IMR-90 (cell line): ENCODE measurements at places on chromosomes 13 and 19. TPM values are rescaled to one million over a fixed set of nuclear protein-coding genes. Genes with fewer than 3 reads are reported as not detected.
A peak's percentile ranks its signal among the peaks of the same experiment; 100 is the strongest.

DNA sequence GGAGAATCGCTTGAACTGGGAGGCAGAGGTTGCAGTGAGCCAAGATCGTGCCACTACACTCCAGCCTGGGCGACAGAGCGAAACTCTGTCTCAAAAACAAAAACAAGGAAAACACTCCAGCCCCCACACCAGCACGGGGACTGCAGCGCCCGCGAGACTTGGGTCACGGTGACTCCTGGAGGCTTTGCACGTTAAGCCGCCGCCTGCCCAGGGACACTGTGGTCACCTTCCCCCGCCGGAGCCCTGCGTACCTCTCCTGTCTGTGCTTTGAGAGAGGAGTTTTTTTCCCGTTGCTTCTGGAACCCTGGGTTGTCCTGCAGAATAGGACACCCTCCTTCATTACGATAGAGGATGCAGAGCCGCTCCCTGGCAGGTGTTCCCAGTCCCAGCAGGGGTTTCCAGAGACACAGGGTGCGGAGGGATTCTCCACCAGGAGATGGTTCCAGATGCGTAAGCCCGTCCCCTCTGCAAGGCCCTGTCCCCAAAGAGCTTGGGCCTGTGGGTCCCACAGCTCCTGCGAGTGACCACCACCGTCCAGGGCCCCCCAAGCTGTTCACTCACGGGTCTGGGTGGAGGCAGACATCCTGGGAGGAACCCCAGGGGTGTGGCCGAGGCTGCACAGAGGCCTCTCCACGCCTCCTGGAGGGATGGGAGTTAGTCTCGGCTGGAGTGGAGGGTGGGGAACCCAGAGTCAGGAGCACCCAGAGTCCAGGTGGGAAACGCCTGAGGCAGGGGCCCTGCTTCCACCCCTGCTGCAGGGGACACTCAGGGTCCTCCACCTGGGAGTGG, 42.8 kb upstream of the NDUFS7 start:
- no peak for DNase-seq
- H3K4me1 ChIP-seq, result no peaks in the 10 kb centered on the region
- H3K4me3 ChIP-seq, result no peak overlapping the region
- H3K36me3 ChIP-seq, result no peaks in the 10 kb centered on the region
- H3K27ac ChIP-seq, result no peak overlapping the region
- peaks cover 16% of the 10 kb centered on the region for H3K27me3 ChIP-seq

DNA sequence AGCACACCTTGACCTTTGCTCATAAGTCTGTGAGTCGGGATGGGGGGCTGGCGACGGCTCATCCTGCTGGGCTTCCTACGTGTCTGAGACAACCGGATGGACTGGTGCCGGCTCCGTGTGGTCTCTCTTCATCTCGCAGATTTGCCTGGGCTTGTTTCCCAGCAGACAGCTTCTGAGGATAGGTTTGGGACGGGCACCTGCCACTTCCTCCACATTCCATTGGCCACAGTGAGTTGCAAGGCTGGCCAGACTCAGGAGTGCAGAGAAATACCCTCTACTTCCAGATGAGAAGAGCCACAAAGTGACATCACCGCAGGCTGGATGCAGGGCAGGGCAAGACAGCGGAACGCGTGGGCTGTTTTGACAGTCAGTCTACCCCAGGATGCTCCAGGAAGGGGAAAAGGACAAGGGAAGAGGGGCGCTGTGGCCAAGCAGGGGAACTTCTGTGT, 48.1 kb downstream of the IRS2 start:
- H3K36me3 ChIP-seq, result no peaks in the 10 kb centered on the region
- H3K27me3 ChIP-seq, result peaks cover 18% of the 10 kb centered on the region
- no peaks in the 10 kb centered on the region for H3K4me1 ChIP-seq
- H3K27ac ChIP-seq, result no peak overlapping the region

GRCh38 chr13:111646456-111646855, 326.0 kb downstream of the TEX29 start:
- H3K27ac ChIP-seq, result no peak overlapping the region
- no peaks in the 10 kb centered on the region for H3K4me1 ChIP-seq
- DNase-seq, result no peak
- H3K36me3 ChIP-seq, result no peaks in the 10 kb centered on the region

DNA sequence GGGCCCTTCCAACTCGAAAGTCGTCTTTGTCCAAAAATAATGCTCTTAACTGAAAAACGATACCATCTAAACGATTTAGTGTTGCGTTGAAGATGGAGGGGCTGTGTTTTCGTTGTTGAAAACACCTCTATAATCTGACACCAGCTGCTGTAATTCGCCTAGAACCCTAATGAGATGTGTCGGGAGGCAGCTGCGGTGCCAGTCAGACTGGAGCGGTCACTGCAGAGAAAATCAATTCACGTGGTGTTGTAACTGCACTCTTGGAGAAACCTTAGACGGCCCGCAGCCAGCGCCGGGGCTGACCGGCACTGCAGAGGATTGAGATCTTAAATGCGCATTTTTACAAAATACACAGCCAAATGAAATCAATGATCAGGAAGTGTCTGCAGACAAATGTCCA, 339.1 kb downstream of the ZNF536 start:
- no peaks in the 10 kb centered on the region for H3K36me3 ChIP-seq
- no peak for DNase-seq
- no peak overlapping the region for H3K4me3 ChIP-seq
- H3K4me1 ChIP-seq, result no peaks in the 10 kb centered on the region
- H3K27ac ChIP-seq, result no peak overlapping the region

DNA sequence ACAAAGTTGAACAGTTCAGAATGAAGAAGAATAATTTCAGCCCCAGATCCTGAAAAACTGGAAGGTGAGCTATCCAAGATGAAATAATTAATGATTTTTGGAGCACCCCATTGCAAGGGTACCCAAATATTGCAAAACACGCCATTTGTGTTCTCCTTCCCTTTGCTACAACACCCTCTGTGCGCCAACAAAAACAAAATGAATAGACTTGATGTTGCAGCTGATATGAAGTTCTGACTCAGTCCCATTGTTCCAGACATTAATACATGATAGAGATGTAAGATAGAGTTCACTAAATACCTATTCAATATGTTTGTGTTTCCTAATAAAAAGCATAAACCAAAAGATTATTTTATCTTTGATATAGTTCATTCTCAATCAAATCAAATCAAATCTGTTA, 287.5 kb upstream of the SOX21 start:
- H3K4me3 ChIP-seq, result no peak overlapping the region
- H3K4me1 ChIP-seq, result no peaks in the 10 kb centered on the region; the same call in 1 of the 2 replicates
- no peak overlapping the region for H3K27ac ChIP-seq
- no peaks in the 10 kb centered on the region for H3K36me3 ChIP-seq
- H3K27me3 ChIP-seq, result peaks cover 19% of the 10 kb centered on the region
- DNase-seq, result no peak

DNA sequence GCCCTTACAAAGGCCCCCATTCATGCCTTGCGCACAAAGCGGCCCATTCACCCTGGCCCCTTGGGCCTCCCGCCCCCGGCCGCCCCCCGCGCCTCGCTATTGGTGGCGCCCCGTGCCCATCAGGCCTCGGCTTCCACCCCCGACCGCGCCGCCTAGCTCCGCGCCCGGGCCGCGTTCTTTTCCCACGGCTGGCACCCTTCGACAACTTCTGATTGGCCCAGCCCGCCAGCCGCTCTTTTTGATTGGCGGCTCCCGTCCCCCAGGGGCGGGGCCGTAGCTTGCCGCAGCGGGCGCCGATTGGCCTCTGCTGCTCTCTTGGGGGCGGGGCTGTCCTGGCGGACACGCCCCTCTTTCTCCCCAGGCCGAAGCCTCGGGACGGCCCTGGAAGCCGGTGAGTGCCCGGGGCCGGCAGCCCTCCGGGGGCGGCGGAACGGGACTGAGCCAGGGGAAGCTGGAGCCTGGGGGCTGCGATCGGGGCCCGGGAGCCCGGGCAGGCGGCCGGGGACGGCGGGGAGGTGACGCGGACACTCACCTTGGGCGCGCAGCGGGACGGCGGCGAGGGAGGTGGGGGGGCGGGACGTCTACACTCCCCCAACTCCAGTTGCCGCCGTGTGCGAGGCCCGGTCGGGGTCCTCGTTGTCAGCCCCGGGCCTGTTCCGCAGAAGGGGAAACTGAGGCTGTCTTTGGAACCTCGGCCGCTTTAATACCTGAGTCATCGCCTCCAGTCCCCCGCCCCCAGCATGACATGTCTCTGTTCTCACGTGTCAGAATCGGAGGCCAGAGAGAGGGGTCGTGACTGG, at the start of gene MYH14:
MYH14 (plus strand) TSS at position 342 of the 800 bp plus-strand sequence. CDS start 6,744 bp downstream, outside the sequence.
- H3K4me3 ChIP-seq, result no peak within 1 kb of the TSS
- peaks cover 3% of the 10 kb centered on the region; the same call in 1 of the 2 replicates for H3K27me3 ChIP-seq
- no peaks in the 10 kb centered on the region for H3K36me3 ChIP-seq

- H3K4me3 ChIP-seq, result no peak overlapping the region
- no peak for DNase-seq
- no peak overlapping the region for H3K27ac ChIP-seq
- H3K27me3 ChIP-seq, result no peaks in the 10 kb centered on the region
Observed at GRCh38 chr13:81874253-81874652, 1533.3 kb upstream of the SPRY2 start.

DNA sequence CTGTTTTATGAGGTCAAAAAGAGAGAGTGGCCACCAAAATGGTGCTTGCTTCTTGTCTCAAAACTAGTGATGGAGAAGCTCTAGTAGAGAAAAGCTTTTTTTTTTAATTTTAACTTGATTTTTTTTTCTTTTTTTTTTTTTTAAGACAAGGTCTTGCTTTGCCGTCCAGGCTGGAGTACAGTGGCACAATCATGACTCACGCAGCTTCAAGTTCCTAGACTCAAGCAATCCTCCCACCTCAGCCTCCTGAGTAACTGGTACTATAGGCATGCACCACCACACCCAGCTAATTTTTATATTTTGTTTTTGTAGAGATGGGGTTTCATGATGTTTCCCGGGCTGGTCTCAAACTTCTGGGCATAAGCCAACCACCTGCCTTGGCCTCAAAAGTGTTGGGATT, 279.0 kb downstream of the TBC1D4 start:
- no peak overlapping the region for H3K27ac ChIP-seq
- peaks cover 5% of the 10 kb centered on the region for H3K27me3 ChIP-seq
- no peaks in the 10 kb centered on the region for H3K4me1 ChIP-seq
- H3K36me3 ChIP-seq, result no peaks in the 10 kb centered on the region
- no peak overlapping the region for H3K4me3 ChIP-seq

GRCh38 chr19:43798546-43799409, 3.5 kb downstream of the LYPD5 start:
- no peak for DNase-seq
- H3K4me1 ChIP-seq, result peaks cover 3% of the 10 kb centered on the region; the same call in 1 of the 2 replicates
- H3K27me3 ChIP-seq, result peaks cover 44% of the 10 kb centered on the region
- no peak overlapping the region for H3K27ac ChIP-seq

- no peaks in the 10 kb centered on the region for H3K27me3 ChIP-seq
- H3K4me1 ChIP-seq, result peaks cover 10% of the 10 kb centered on the region
- no peak overlapping the region for H3K27ac ChIP-seq
- peaks cover 30% of the 10 kb centered on the region for H3K36me3 ChIP-seq
- H3K4me3 ChIP-seq, result peak overlapping the region; percentile 79; the same call in 1 of the 2 replicates
Observed at GRCh38 chr19:55656988-55657747, 2.3 kb downstream of the U2AF2 start.

- H3K36me3 ChIP-seq, result no peaks in the 10 kb centered on the region
- DNase-seq, result peak; percentile 4
- peak overlapping the region; percentile 78; the same call in 1 of the 2 replicates for H3K27ac ChIP-seq
- H3K4me1 ChIP-seq, result peaks cover 28% of the 10 kb centered on the region
Observed at GRCh38 chr13:33644581-33645543, 173.1 kb upstream of the RFC3 start.

GRCh38 chr13:111508902-111509509, 188.6 kb downstream of the TEX29 start:
- H3K27me3 ChIP-seq, result no peaks in the 10 kb centered on the region
- H3K27ac ChIP-seq, result no peak overlapping the region
- no peaks in the 10 kb centered on the region for H3K4me1 ChIP-seq
- no peaks in the 10 kb centered on the region for H3K36me3 ChIP-seq
- no peak for DNase-seq

DNA sequence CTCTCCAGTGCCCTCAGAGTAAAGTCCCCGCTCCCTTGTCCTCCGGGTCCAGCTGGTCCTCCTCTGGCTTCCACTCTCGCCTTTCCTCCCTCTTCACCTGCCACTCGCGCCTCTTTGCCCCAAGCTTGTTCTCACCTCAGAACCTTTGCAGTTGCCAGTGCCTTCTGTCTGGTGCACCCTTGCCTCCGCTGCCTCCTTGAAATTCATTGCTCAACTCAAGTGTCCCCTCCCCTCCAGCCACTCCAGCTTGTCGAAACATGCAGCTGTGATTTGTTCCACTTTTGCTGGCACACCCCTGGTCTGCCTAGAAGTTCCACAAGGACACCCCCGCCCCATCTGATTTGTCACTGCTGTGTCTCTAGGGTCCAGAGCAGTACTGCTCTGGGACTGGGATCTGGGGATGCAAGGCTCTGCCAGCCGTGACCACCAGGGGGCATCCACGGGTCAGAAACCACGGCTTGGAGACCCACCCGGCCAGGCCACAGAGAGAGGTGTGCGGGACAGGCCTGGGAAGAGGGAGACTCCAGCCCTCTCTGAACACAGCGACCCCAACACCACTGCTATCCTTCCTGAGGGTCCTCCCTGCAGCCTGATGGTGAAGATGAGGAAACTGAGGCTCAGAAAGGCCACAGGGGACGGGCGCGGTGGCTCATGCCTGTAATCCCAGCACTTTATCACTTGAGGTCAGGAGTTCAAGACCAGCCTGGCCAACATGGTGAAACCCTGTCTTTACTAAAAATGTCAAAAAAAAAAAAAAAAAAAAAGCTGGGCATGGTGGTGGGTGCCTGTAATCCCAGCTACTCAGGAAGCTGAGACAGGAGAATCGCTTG, 49.9 kb downstream of the AP1M1 start:
- peak; percentile 70 for DNase-seq
- H3K4me1 ChIP-seq, result no peaks in the 10 kb centered on the region; the same call in 1 of the 2 replicates
- H3K4me3 ChIP-seq, result no peak overlapping the region
- H3K27me3 ChIP-seq, result no peaks in the 10 kb centered on the region

DNA sequence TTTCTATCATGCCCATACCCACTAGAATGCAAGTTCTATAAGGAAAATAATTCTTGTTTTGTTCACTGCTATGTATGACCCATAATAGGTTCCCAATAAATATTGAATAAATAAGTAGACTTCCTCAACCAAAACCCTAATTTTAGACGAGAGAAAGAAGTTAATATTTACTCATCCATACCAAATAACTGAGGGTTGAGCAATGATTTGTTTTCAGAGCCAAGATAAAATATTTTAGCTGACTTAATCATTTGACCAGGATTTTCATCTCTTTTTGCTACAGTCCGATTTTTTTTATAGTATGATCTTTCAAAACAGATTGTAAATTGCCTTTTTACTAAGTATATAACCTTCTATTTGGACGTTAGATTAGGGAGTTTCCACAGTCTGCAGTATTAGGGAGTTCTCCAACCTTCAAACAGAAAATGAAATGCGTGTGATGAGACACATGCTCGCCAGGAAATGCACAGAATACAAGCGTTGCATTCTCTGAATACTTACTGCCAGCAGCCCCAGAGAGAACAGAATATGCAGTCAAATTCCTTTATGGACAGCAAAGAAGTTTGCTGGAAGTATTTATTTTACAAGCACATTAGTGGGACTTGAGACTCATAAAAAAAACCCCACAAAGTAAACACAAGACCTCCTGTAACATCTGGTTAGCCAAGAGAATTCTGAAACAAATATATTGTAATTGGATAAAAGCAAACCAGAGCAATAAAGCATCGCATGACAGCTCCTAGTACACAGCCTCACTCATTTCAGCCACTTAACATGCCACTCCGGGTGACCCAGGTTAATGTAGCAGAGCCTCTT, 230.0 kb downstream of the MYO16 start:
- no peaks in the 10 kb centered on the region for H3K27me3 ChIP-seq
- no peaks in the 10 kb centered on the region for H3K36me3 ChIP-seq
- H3K27ac ChIP-seq, result peak overlapping the region; percentile 69; the same call in 1 of the 2 replicates
- peak overlapping the region; percentile 11; the same call in 1 of the 2 replicates for H3K4me3 ChIP-seq

CGB8 gene
- total RNA-seq, result not detected in 2 replicates

ZNF558 gene
- 16.7 and 21.0 TPM in 2 replicates for total RNA-seq

SELENOV gene
- not detected in 2 replicates for total RNA-seq

PCDH8 gene
- not detected in 2 replicates for total RNA-seq

CD37 gene
- not detected in 2 replicates for total RNA-seq

FCAR gene
- not detected in 2 replicates for total RNA-seq

SRRM5 gene
- total RNA-seq, result not detected in 2 replicates

SPIB gene
- not detected in 2 replicates for total RNA-seq

FARP1 gene
- total RNA-seq, result 48.3 and 57.0 TPM in 2 replicates
